ENCODE measurements at places on chromosomes 3 and 15.

DNA sequence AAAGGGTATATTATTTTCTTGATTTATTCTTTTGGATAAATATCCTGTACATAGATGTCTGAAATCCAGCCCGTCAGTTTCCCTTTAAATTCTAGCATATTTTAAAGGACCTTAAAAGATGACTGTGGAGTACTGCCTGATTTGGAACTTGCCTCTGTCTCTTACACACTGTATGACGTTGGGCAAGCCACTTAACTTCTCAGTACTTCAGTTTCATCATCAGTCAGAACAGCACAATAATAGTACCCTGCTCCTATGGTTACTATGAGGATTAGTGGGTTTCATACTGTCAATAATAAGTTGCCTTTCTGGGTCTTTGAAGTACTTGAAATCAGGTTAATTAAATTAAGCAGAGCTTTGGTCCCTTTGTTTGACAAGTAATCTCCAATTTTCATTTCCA is 374.3 kb downstream of the TIGIT start:
- no peak for DNase-seq

DNA sequence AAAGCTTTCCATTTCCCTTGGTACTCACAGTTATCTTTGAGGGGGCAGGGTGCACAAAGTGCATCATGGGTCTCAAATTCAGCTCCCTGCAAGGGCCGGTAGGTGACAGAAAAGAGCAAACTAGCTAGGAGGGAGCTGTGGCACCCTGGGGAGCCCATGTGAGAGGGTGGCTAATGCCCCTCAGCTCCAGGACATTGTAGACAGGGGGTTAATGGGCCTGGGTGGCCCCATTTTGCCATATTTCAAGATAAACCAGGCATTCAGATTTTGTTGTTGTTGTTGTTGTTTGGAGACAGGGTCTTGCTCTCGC is 3.7 kb upstream of the SLC6A6 start:
- no peak for DNase-seq

GRCh38 chr3:98223907-98224672 is 40.0 kb upstream of the OR5H6 start:
- no peak for DNase-seq

DNA sequence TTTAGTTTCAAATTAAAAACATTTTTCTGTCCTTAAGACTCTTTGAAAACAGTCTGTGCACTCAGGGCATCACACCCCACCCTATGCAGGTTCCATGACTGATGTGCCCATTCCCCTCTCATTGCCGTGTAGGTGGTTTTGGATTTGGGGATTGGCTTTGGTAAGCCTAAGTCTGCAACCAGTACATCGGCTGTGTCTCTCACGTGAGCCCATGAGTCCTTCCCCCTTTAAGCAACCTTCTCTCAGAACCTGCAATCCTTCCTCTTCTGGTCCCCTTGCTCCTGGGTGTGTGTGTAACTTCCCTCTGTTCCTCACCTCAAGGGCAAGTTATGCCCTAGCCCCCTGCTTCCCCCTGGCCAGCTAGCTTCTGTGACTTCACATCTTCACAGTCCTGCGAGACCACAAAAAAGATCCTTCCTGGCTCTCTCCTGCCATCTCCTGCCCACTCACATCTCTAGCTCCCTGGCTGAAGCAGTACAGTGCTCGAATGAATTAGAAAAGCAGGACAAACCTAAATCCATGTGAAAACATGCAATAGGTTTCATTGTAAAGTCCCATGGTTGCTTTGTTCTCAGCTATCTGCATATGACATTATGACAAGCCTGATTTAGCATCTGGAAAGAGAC is 126.7 kb downstream of the UACA start:
- no peak for DNase-seq

- DNase-seq: no peak
Measured at GRCh38 chr15:39578851-39579486, 1.9 kb upstream of the THBS1 start.

DNA sequence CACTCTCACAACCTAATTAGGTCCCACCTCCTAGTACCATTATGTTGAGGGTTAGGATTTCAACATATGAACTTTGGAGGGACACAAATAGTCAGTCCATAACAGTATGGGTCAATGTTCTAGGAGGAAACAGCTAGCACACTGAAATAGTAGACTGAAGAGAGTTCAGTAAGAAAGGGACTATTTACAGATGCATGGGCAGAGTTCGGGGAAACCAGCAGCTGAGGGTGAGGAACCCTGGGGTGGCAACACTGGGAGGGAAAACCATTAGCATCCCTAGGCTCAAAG is 78.0 kb upstream of the PXYLP1 start:
- no peak for DNase-seq

- DNase-seq: no peak
Measured at GRCh38 chr3:161640181-161640580, 143.6 kb downstream of the OTOL1 start.

DNA sequence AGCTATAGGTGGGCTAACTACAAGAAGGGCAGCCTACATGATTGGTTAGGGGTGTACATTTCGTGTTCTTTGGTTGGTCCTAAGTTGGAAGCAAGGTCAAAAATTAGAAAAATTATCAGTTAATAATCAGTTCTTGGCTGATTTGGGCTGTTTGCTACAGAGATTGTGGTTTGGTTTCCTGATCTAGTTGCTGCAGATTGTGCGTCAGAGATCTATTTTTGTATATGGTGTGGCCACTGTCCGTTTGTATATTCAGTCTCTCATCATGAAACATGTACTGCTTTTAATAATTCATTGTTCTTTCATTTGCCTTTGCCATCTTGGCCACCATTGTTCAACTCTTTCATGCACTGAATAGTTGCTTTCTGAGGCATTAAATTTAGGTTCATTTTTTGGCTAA is 80.9 kb downstream of the LRRC3B start:
- no peak for DNase-seq

- no peak for DNase-seq
Measured at GRCh38 chr3:138673641-138674530, 65.3 kb downstream of the FAIM start.

DNA sequence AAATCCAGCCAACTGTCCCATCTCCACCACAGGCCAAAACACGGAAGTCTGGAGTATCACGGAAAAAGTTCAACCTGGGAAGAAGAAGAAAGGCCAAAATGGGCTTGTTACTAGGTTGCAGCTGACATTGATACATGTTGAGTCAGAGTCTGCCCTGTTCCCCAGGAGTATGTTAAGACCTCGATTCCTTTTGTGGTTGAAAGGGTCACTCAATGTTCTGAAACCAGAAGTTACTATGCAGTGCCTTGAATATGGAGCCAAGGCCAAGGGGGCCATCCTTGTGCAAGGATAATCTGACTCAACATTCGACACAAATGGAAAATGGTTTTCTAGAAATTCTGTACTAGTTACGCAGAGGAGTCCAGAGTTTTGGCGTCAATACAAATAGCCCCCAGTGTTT is 104.2 kb downstream of the DGKG start:
- DNase-seq: no peak

DNA sequence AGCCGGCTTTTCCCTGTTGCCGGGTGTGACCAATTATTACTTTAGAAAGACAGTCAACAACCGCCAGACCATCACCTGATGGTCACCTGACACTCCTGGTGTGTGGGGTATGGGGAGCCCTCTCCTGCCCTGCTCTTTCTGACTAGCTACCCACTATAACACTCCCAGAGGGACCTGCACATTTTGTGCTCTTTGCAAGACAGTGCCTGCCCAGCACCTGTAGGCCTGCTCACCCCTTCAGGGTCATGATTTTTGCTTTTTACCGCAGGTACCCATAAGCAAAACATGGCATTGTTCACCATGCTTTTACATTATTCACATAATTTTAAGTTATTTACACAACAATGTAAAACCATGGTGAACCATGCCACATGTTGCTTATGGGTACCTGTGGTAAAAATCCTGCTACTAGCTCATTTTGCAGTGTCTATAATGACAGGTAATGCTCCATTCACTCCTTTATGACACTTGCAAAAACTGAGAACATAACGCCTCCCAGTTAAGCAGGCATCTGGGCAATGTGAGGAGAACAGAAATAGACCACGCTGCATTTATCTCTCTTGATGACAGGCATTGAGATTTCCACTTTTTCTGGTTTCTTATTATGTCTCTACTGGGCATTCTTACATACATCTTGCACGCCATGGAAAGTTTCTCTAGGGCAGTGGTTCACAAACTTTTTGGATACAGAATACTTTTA is 9.9 kb downstream of the CCRL2 start:
- DNase-seq: no peak

- no peak for DNase-seq
Measured at GRCh38 chr15:59940928-59941327, 63.2 kb upstream of the FOXB1 start.

DNA sequence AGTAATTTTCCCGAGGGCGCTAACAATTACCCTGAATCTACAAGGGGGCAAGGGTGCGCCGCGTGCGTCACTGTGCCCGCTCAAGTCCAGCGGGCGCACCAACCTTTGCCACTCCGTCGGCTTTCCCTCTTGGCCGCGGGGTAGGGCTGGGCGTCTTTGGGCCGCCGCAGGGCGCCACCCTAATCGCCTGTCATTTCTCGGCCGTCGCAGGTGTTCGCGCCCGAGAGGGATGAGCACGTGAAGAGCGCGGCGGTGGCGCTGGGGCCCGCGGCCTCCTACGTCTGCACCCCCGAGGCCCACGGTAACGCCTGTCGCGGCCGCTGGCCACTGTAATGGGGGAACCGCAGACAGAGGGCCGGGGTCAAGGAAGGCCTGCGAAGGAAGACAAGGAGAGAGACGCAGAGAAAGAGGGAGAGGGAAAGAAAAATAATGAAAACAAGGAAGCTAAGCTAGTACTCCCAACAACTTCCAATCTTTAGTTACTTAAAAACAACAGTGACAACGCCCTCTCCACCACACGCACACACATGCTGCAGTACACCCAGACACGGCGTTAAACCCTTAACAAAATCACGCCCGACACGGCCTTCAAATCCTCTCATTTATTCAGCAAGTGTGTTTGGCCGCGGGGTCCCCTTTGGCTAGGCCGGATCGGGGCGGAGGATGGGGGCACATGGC is 3.8 kb downstream of the SKOR1 start:
- no peak for DNase-seq

DNA sequence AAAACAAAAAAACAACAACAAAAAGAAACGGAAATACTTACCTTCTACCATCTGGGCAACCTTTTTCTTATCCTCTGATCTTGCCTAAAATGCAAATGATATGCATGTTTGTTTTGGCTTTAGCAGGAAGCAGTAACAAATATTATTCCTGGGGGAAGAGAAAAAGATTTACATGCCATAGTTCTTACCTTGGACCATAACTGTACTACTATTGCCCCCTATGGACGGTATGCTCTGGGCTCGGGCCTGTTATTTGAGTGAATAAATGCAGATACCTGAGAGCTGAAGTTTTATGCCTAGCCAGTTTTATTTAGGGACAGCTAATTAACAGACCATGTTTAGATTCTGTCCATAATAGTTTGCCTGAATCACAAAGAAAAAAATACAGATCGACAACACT is 12.6 kb upstream of the STARD5 start:
- DNase-seq: no peak

DNA sequence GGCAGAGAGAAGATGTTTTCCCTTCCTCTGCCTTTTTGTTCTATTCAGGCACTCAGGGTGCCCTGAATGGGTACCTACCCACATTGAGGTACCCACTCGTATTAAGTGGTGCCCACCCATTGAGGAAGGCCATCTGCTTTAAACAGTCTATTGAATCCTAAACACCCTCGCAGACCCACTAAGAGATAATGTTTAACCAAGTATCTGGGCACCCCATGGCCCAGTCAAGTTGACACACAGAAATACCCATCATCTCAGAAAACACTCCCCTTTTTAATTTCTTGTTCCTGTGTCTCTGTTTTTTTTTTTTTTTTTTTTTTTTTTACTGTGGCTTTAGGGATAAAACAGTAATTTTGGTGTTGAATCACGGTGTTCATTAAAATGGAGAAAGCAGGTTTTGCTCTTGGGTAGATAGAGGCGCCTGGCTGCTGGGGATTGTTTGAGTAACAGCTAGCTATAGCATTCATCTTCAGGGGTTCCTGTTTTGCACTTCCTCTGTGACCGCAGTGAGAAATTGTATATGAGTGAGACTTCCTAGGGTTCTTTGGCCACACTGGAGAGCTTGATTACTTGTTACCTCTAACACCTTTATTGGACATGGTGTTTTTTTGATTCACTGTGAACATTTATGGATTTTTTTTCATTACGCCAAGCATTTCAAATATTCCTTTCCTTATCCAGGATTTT is 259.1 kb downstream of the PTPRG start:
- no peak for DNase-seq

DNA sequence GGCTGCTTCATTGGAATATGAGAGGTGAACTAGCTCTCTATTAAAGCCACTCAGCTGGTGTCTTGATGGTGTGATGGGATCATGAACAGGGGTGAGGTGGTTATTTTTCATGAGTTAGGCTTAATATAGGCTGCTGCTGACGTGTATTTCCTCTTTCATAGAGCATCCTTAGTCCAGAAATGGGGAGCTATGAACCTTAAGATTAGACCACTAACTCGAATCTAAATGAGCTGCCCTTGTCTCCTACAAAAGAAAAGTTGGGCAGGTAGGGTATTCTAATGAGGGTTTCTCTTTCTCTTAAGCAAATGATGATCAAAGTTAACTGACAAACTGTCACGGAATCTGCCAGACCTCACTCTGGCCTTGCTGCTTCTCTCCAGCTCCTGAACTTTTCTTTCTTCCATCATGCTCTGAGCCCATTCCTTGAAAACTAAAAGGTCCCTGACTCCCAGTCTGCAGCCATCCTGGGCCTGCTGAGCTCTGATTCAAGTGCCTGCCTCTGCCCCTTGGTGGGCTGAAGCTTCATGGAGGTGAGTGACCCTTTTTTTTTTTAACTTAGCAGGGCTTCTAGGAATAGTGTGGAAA is at the start of gene TRIM69:
Gene TRIM69 (plus strand): TSS at position 348 of the 585 bp plus-strand sequence. CDS start 177 bp downstream, at position 525.
- no peak for DNase-seq

DNA sequence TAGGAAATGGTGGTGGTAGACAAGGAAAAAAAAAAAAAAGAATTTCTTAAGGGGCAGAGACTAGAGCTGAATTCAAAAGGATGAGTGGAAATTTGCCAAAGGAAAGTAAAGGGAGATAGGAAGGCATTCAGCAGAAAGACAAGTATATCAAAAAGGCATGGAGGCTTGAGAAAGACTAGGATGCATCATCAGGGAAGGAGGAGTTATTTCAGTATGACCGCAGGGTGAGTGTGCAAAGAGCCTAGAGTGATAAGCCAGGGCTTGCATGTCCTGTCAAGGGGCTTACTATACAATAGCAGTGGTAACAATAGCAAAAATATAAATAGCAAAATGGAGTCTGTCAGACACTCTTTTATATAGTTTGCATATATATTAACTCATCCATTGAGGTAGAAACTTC is 112.0 kb downstream of the FRMD4B start:
- DNase-seq: no peak
